Activated CD8-positive, alpha-beta memory T cell treated with anti-CD3 and anti-CD28 coated beads for 4 hours (primary cell): ENCODE measurements at places on chromosomes 1 and 21.

GRCh38 chr1:214418391-214418790 is 133.0 kb downstream of the PTPN14 start:
- no peak for DNase-seq

- no peak for DNase-seq
Measured at GRCh38 chr1:153513023-153513422, 22.8 kb downstream of the S100A6 start.

DNA sequence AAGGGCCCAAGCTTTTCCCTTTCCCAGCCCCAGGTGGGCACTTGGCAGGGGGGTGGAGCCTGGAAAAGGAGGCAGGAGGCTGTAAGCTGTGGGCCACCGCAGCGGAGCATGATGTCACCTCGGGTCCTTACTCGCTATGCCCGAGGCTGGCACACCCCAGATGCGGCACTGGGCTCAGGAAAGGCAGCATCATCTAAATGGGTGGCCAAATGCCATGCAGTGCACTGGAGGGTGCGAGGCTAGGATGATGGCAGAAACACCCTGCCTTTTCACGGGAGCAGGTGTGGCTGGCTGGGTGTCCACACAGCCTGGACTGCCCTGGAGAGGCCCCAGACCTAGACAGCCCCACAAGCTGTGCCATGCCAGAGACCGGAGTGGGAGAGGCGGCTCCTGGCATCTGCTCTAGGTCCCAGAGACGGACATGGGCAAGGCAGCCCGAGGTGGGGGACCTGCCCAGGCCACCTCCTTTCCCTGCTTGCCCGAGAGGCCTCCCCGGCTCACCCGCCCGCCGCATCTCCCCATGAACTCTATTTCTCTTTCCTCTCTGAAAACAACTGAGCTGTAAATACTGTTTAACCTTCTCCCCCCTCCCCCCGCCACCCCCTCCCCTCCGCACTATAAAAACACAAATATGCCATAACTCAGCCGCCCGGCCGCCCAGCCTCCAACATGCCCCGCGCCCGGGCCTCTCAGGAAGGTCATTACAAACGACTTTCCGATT is 124.7 kb downstream of the CASZ1 start:
- DNase-seq: no peak

GRCh38 chr1:156502894-156503697 is 2.5 kb upstream of the MEF2D start:
- DNase-seq: no peak

GRCh38 chr1:51331206-51332100 is 1.1 kb upstream of the TTC39A start:
- DNase-seq: no peak

DNA sequence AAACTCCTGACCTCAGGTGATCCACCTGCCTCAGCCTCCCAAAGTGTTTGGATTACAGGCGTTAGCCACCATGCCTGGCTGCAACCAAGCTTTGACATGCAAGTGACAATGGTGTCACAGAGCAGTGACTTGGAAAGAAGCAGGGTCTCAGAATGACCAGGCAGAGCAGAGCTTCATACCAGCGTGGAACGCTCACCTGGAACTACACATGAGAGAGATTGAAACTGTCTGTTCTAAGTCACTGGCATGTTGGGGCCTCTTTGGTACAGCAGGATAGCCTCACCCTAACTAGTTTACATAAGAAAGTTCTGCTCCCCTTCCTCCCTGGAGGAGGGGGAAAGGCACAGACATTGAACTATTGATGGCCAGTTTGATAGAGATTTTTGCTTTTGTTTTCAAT is 47.5 kb upstream of the ITPKB start:
- no peak for DNase-seq

- DNase-seq: no peak
Measured at GRCh38 chr21:41887667-41888066, 8.5 kb upstream of the PRDM15 start.

DNA sequence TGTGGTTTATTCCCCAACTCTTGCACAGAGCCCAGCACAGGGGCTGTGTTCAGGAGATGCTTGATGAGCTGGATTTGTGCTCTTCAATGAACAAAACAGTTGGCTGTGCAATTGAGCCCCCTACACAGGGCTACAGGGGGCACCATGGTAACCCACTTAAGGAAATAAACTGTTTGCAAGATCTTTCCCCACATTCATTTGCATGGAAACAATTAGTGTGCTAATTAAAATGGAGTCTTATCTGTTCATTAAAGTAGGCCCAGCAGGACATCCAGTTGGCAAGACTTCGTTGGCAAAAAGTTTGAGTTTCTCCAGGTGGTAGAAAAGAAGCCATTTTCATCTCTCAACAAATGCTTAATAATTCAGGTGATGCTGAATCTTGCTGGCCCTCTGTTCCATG is 15.3 kb downstream of the KLHDC7A start:
- no peak for DNase-seq
